ENCODE measurements at places on chromosomes 1 and 21. TPM values are rescaled to one million over a fixed set of nuclear protein-coding genes. Genes with fewer than 3 reads are reported as not detected.

DNA sequence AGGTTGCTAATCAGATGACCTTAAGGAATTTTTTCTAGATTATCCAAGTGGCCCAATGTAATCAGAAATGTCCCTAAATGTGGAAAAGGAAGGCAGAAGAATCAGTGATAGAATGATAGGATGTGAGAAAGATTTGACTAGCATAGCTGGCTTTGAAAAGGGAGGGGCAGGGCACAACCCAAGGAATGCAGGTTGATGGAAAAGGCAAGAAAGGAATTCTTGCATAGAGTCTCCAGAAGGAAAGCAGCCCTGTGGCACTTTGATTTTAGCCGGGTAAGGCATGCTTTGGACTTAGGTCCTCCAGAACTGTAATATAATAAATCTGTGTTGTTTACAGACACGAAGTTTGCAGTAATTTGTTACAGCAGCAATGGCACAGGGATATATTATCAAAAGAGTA, 375.7 kb upstream of the B3GALT2 start:
- ATAC-seq = no peak

DNA sequence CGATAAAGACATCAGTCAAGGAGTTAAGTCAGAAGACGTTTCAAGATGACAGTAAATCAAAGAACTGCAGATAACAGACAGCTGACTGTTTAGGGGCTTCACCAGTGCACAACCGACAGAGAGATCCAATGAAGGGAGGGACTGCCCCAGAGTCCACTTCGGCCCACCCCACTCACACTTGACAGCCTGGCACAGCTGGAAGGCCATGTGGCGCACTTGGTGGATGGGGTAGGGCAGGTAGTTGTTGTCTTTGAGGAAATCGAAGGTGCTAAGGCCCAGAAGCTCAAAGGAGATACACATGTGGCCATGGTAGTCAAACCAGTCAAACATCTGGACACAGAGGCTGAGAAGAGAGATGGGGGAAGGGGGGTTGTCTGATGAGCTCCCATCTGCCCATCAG, 4.4 kb upstream of the SCAMP3 start:
- no peak for ATAC-seq

GRCh38 chr1:9606458-9606857, 17.7 kb downstream of the TMEM201 start:
- no peak for ATAC-seq

DNA sequence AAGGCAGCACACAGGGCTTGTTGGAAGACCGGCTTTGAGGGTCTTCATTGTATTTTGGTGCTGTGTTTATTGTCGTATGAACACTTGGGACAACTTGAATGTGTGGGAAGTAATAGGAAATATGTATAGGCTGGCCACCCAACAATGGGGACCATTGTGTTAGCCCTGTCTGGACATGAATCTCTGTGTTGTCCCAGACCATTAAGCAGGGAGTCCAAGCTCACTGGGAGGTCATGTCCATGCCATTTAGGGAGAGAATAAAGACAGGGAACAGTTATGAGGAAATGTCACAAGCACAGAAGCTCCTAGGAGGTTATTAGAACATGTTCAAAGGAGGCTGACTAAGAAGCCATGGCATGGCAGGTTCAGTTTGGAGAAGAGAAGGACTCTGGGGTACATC, 266.1 kb downstream of the KIF26B start:
- no peak for ATAC-seq

DNA sequence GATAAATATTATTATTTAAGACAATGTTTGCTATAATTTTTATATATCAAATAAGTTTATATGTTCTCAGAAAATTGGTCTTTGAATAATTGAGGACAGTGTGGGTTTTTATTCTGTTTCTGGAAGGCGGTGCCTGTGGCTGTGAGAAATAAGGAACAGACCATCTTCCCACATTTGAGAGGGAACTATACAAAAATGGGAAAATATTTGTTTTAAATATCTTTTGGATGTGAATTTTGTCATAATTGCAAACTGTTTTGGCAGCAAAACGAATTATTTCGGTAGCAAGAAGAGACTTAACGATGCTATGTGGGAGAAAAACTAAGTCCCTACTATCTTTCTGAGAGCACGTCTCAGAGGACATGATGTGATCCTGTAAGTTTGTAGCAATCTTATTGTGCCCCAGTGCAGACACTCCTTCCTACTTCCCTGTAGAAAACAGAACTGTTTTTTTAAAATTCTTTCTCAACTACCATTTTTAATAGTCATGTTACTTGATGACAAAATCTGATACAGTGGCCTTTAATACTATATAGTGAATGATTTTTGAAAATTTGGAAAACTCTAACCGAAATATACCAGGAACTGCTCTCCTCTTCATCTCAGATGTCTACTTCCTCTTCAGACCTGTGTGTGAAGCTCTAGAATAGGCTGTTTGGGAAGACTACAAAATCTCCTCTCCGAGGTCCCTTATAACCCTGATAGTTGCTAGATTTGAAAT, 25.4 kb downstream of the PTPRC start:
- no peak for ATAC-seq

DNA sequence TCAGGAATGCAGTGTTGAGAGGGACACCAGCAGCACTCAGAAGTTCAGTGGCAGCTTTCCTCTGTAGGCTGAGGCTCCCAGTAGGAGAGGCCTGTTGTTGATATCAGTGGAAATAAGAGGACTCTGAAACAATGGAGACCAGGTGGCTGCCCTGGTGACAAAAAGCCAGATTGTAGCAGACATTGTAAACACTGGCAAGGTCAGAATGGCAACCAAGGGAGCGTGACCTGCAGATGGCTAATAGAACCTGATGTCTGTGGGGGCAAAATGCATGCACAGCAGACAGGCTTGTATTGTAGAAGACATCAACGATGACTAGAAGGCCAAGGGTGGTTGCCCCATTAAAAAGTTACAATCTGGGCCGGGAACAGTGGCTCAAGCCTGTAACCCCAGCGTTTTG, 53.1 kb upstream of the GPR37L1 start:
- no peak for ATAC-seq

DNA sequence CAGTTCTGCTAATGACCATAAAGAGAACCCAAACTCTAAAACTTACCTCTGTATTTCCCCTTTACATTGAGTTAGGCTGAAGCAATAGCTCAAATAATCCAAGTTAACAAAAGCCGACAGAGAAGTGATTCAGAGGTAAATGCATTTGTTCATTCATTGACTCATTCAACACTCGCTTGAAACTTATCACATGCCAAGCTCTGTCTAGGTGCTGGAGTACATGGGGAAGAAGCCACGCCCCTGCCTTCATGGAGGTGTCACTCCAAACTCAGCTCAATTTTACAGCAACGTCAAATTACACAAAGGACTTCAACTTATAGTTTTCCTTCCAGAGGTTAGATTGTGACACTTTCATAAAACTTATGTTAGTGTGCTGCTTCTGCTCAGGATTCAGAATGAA, 45.8 kb downstream of the SLC25A24 start:
- no peak for ATAC-seq

GRCh38 chr1:202235003-202235660, 41.5 kb downstream of the LGR6 start:
- no peak for ATAC-seq

Gene MANEAL
- total RNA-seq = 2.6 TPM

Gene RNU1-3
- total RNA-seq = under 0.01 TPM

Gene STX12
- 50.6 TPM for total RNA-seq
